Right hindlimb (tissue), 1 donor: ENCODE measurements at places on chromosomes 13 and 19.

DNA sequence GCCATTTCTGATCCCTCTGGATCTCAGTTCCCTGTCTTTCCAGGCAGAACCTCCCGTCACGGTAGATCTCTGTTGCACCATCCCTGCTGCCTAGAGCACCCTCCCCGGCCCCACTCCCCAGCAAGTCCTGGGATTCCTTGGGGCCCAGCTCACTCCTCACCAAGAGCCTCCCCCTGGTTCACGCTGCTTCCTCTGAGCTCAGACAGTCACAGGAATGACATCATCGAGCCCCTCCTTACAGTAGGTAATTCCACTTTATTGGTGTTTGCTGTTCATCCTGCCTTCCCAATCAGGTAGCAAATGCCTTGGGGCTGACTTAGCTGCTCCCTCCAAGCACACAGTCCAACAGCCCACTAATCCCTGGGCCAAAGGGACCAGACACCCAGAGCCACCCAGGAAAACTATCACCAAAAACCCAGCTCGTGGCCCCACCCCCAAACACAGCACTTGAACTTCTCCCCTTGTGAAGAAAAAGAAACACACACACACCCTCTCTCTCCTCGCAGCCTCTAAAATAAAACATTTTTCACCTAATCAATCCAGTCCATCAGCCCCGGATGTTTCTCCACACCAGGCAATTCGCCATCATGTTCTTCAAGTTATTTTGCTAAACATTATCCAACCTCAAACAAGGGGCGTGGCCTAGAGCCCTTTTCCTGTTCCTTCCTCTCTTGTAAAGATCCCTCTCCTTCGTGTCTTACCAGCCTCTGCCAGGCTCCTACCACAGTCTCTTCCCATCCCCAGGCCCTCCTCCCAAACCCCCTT, 2.5 kb downstream of the NAPA start:
- DNase-seq, result no peak

DNA sequence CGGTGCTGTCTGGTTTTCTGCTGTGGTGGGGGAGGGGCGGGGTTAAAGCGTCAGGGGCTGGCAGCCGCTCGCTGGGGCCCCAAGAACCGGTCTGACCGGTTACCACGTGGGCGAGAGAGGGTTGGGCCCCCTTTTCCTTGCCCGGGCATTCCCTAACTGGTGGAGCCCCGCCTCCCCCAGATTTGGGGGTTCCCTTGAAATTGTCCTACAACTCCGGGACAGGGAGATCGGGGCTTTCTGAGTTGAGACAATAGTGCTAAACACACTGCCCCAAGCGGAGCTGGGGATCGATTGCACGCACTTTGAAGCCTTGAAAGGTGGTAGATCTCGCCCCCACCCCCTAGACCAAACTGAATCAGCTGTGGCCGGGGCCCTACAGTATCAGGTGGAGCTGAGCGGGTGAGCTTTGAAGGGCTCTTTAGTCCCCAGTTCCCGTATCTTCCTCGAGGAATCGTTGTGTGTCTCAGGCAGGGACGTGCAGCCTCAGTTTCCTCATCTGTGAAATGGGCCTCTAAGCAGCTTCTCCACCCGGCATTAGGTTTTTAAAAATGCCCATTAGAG, 4.8 kb downstream of the IER2 start:
- DNase-seq, result peak; percentile 80

GRCh38 chr13:75136151-75136550, 345.8 kb downstream of the TBC1D4 start:
- DNase-seq, result no peak

DNA sequence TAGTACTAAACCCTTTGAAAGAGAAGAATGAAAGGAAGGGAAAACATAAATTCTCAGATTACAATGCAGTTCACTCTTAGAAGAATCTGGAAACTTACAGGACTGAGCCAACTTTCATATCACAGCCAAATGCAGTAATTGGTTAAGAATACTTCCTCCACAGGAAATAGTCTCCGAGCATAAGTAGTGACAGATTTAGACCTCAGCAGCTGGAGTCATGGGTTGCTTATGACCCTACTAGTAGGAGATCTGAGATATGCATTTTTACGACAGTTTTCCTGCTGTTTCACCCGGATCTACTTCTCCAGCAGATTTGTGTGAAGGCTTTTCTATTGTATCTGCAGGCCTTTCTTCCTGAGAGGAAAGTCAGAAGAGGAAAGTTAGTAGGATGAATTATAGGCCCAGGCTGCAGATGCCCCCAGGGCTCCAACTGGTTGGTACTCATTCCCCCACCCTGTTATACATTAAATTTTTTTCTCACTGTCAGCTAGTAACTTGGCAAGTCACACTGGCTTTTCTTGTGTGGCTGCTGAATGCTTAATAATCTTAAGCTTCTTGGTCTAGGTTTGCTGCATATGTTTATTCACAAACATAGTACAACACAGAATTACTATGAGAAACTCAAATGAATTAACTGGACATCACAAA, 1241.5 kb upstream of the MIR17HG start:
- DNase-seq, result no peak

DNA sequence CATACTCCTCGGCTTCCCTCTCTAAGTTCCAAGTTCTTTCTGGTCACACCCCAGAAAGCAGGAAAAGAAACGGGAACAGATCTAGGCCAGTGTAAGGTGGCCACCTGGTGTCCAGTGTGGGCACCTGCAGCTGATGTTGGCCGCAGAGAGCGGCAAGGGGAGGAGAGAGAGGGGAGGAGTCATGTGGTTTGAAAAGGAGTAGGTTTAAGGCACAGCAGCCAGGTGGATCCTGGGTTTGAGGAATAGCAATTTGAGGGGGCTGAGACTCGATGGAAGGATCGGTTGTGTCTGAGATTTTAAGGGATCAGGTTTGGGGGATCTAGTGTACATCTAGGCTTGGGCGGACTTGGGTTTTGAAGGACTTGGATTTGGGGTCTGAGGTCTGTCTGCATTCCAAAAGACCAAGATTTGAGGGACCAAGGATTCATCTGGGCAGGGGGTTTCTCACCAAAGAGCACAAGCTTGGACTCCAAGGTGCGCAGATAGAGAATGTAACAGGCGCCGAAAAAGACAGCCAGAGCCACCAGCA, 1.2 kb downstream of the RABAC1 start:
- DNase-seq, result peak; percentile 77

DNA sequence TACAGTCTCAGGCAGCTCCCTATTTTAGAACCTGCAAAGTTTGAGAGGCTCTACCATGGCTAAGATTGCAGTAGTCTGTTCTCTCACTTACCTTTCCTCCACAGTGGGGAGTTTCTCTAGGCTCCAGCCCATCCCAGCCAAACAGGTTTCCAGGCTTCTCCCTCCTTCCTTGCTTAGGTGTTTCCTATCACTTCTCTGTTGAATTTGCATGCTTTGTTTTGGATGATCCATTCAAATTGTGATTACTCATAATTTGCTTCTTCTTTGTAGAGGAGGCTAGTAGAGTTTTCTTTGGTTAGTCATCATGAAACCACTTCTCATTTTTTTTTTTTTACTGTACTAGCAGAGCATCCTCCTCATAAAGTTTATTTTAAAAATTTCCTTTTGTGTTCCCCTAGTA, 1242.2 kb upstream of the MIR17HG start:
- DNase-seq, result no peak

DNA sequence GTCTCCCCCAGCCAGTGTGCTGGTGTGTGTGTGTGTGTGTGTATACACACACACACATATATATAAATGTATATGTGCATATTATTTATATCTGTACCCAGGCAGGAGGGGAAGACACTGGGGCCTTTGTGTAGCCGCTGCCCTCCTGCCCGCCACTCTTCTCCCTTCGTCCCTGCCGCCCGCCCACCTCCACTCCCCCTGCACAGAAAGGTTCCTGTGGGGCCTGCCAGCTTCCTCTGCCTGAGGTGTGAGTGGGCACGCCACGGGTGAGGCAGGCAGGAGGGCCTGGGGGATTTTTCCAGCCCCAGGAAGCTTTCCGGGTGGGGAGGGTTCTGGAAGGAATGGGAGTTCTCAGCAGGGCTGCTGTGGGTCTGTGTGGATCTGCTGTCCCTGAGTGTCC, 6.9 kb downstream of the IRF2BP1 start:
- DNase-seq, result no peak

- no peak for DNase-seq
Observed at GRCh38 chr19:46670813-46671212, 9.8 kb upstream of the DACT3 start.

GRCh38 chr19:850221-850978, 1.7 kb upstream of the ELANE start:
- peak; percentile 88 for DNase-seq

DNA sequence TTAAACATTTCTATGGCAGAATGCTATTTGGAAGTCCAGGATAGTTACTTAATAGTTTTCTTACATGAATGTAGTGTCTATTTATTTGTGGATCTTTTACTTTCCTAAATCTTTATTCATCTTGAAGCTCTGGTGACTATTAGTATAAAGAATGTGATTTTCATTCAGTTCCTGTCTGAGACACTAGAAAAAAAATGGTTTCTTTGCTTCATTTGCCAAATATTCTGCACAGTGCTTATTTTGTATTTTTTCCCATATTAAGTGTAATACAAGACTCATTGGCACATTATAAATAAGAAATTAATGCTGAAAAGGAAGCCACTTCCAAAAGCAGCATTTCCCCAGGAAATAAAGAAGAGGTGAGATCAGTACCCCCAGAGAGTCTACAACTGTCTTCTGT, 109.8 kb downstream of the POSTN start:
- no peak for DNase-seq

DNA sequence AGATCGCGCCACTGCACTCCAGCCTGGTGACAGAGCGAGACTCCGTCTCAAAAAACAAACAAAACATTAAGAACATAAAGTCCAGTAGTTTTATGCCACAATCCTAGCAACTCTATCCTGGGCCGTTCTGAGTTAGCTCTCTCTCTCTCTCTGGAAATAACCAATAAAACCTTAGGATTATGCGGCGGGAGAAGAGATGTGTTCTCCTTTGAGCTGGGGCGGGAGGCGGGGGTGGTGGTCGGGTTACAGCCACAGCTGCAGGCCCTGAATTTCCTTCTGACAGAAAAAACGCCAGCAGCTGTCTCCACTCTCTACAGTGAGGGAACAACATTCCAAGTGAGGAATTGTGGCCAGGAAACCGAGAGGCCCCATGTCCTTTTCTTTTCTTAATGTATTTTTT, 9.1 kb upstream of the PNMA8A start:
- DNase-seq, result peak; percentile 96

DNA sequence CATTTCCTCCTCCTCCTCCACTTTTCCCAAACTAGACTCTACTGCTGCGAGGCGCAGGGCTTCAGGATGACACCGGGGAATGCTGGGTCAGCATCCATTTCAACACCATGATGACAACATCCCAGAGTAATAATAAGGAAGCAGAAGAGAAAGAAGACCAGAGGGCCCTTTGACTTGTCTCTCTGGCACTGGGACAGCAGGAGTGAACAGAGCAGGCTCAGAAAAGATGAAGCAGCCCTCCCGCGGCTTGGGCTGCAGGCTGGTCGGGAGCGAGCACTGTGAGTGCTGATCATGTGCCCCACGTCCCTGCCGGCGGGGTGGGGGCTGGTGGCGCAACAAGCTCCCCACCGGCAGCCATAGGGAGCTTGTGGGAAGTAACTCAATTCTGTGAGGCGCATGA, 30.5 kb downstream of the RANBP3 start:
- DNase-seq, result peak; percentile 44

DNA sequence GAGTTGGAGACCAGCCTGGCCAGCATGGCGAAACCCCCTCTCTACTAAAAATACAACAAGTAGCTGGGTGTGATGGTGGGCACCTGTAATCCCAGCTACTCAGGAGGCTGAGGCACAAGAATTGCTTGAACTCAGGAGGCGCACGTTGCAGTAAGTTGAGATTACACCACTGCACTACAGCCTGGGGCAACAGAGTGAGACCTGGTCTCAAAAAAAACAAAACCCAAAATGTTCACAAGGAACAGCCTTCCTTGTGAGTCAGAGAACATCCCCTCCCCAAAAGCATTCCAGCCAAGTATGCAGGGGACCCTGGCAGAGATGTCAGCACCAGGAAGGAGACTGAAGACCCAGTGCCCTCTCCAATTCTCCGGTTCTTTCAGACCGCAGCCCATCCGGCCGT, 314.9 kb upstream of the TSHZ3 start:
- DNase-seq, result no peak

- no peak for DNase-seq
Observed at GRCh38 chr13:101714195-101714594, 261.7 kb downstream of the ITGBL1 start.

- no peak for DNase-seq
Observed at GRCh38 chr13:95295026-95295425, 6.2 kb downstream of the ABCC4 start.

DNA sequence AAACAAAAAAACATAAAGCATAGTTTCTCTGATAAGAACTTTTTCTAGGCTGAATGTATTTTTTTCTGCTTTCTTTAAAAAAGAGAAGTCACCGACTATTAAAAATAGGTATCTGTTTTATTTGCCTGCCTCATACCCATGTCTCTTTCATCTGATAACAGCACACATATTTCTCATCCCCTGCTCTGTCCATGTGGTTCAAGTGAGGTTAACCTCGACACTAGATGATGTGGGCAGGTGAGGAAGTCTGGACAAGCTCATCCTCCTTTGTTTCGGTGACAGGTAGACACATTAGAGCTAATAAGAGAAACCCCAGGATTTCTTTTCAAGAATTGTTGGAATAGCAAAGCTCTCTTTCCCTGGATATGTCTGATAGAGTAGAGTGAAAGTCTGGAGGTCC, 222.7 kb downstream of the GPC5 start:
- no peak for DNase-seq

GRCh38 chr13:32267836-32268439, 47.2 kb downstream of the ZAR1L start:
- no peak for DNase-seq

DNA sequence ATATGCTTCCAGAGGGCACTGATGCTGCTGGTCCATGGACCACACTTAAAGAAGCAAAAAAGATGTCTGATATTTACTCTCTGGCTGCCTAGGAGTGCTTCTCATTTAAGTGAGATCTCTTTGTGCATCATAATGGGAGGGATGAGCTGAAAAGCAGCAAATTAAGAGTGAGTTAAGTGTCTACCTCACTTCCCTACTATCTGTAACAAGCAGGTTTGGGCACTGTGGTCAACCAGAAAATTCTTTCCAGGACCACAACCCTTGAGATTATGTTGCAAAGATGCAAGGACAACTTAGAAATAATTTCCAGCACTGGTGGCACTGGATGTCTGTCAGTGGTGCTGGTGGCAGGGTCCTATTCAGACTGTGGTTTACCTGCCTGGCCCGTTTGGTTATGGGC, 52.1 kb upstream of the USPL1 start:
- no peak for DNase-seq

DNA sequence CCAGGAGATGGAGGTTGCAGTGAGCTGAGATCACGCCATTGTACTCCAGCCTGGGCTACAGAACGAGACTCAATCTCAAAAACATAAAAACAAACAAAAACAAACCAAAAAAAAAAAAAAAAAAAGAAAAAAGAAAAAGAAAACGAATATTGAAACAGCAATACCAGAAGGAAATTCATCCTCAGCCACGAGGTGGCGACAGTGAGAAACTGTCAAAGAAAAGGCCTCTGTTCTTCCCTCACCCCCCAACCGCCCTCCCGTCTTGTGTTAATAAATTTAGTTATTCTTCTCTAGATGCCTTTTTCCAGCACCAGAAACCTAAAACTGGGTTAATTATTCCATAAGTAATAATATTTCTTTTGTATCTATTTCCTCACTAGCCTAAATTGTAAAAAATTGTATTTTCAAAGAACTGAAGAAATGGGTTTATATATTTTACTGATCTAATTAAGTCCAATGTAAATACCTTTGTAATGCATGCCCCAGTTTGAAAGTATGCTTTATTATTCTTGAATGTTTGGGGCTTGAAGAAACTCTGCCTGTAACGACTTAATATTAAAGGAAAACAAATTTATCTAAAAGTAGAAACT, 38.6 kb downstream of the LIG4 start:
- DNase-seq, result no peak
